Testis (tissue), 5 donors: ENCODE measurements at places on chromosomes 5 and 9. TPM values are rescaled to one million over a fixed set of nuclear protein-coding genes. Genes with fewer than 3 reads are reported as not detected.

DNA sequence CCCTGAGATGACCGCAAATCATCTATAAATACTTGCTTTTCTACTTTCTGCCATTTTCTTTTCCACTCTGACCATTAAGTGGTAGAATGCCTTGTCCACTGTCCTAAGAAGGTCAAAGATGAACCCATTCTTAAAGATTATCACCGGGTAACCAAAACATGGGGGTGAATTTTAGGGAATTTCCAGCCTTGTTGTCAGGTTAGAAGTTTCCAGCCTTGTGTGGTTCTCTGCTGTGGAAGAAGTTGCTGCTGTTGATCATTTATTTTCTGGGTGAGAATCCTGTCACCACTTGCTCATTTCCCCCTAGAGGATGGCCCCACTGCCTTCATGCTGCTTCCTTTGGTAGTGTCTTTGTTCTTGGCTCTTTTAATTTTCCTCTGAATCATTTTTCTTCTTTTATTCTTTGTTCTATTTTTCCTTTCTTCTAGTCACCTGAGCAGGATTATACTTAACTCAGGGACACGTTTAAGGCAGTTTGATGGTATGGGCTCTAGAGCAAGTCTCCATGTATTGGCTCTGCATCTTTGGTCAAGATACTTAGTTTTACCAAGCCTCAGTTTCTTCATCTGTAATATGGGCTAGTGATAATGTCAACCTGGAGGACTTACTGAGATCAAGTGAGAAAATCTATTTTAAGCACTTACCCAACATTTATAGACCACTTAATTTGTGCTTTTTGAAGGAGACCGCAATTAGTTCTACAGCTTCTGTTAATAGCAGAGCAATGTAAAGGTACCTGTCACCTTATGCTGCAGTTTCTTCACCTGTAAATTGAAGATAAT, 266.2 kb downstream of the ARHGAP26 start:
- no peak overlapping the region for H3K4me3 ChIP-seq
- no peak overlapping the region for H3K27ac ChIP-seq
- no peaks in the 10 kb centered on the region for H3K36me3 ChIP-seq
- H3K4me1 ChIP-seq, result no peaks in the 10 kb centered on the region

DNA sequence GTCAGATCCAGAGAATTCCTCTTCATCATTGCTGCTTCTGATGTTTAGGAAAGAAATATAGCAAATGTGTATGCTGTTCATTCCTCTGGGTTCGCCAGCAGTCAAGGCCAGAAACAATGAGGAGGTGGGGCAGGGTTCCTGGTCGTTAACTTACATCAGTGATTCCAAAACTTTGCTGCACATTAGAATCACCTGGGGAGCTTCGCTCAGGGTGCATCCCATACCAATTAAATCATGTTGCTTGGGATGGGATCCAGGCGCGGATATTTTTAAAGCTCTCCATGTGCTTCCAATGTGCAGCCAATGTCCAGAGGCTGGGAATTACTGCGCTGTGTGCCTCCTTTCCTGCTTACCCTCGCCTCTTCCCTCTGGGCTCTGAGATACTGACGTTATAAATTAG, 227.9 kb upstream of the KLF9 start:
- H3K27me3 ChIP-seq, result no peaks in the 10 kb centered on the region
- H3K36me3 ChIP-seq, result no peaks in the 10 kb centered on the region
- peak overlapping the region; percentile 31 for H3K27ac ChIP-seq
- peak; percentile 39 for DNase-seq
- no peaks in the 10 kb centered on the region for H3K4me1 ChIP-seq
- no peak overlapping the region for H3K4me3 ChIP-seq

- no peaks in the 10 kb centered on the region for H3K4me1 ChIP-seq
- H3K27ac ChIP-seq, result no peak overlapping the region
- no peaks in the 10 kb centered on the region for H3K27me3 ChIP-seq
Measured at GRCh38 chr9:84357275-84357674, 16.7 kb upstream of the SLC28A3 start.

- H3K4me1 ChIP-seq, result no peaks in the 10 kb centered on the region
- no peaks in the 10 kb centered on the region for H3K36me3 ChIP-seq
- H3K27ac ChIP-seq, result no peak overlapping the region
- no peak for DNase-seq
- no peak overlapping the region for H3K4me3 ChIP-seq
- H3K27me3 ChIP-seq, result no peaks in the 10 kb centered on the region
Measured at GRCh38 chr9:135376511-135377265, 102.9 kb upstream of the PPP1R26 start.

DNA sequence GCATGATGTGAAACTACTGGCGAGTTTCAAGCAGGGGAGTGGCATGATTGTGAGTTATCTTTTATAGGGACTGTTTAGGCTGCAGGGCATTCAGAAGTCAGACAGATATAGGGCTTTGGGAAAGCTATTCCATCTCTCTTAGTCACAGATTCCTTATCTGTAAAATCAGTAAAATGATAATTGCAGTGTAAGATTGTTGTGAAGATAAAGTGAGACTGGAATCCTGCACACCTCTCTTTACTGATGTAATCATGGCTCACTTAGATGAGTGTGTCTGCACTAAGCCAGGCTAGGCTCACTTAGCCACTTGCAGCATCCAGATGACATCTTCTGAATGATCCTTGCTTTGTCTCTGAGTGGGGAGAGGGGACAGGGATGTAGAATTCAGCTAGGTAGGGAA, 81.8 kb upstream of the MAMDC2 start:
- H3K27ac ChIP-seq, result no peak overlapping the region
- H3K27me3 ChIP-seq, result no peaks in the 10 kb centered on the region
- no peaks in the 10 kb centered on the region for H3K36me3 ChIP-seq
- no peaks in the 10 kb centered on the region for H3K4me1 ChIP-seq
- DNase-seq, result no peak

The PDE8B gene
- 5.8 TPM for polyA plus RNA-seq

The WNT8A gene
- polyA plus RNA-seq, result 1.4 TPM
